NT2/D1 (cell line): ENCODE measurements at places on chromosomes 6 and 20.

- DNase-seq, result no peak
Observed at GRCh38 chr6:89495961-89496535, 63.1 kb downstream of the ANKRD6 start.

GRCh38 chr20:43681468-43681942 lies 14.6 kb downstream of the MYBL2 start:
- no peak for DNase-seq

DNA sequence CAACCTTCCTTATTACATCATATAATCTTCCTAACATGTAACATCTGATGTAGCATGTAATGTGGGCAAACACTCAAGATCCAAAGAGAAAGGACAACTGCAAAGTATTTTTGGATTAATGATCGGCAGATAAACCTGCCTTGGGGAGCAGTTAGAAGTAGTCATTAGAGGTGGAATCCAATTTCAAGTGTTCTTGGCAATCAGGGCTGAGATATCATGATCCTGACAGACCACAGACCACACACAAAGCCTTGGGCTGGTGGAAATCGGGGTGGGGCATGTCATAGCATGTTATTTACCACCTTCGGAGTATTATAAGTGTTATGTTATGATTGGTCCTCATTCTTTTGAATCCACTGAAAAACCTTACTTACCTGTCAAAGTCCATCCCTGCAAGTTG lies 16.3 kb downstream of the NCOA5 start:
- no peak for DNase-seq

- DNase-seq, result no peak
Observed at GRCh38 chr6:73086726-73087125, 138.6 kb downstream of the KHDC1L start.

GRCh38 chr6:52691718-52692117 lies 20.8 kb downstream of the TMEM14A start:
- no peak for DNase-seq

GRCh38 chr6:111943726-111944125 lies 70.5 kb upstream of the FYN start:
- DNase-seq, result no peak

- DNase-seq, result no peak
Observed at GRCh38 chr20:38880952-38881735, 45.1 kb upstream of the FAM83D start.

DNA sequence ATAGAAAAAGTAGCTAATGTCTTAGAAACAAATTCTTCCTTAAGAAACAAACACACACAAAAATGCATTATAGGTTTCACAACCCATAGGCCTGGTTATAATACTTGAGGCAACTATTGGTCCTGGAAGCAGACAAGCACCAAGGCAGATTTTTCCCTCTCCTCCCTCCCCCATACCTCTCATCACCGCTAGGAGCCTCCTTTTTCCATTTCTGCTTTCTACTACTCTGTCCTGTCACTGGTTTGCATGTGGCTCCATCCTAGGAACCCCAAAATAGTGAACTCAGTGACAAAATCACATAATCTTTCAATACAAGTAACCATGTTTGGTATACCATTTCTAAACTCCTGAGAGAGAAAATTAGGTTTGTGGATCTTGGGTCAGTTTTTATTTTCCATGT lies 66.1 kb downstream of the HMGCLL1 start:
- no peak for DNase-seq

GRCh38 chr6:393391-394221 lies 2.1 kb downstream of the IRF4 start:
- no peak for DNase-seq

- no peak for DNase-seq
Observed at GRCh38 chr6:44493593-44493992, 106.1 kb downstream of the CDC5L start.

GRCh38 chr6:166381381-166381732 lies 1.4 kb downstream of the MPC1 start:
- no peak for DNase-seq

DNA sequence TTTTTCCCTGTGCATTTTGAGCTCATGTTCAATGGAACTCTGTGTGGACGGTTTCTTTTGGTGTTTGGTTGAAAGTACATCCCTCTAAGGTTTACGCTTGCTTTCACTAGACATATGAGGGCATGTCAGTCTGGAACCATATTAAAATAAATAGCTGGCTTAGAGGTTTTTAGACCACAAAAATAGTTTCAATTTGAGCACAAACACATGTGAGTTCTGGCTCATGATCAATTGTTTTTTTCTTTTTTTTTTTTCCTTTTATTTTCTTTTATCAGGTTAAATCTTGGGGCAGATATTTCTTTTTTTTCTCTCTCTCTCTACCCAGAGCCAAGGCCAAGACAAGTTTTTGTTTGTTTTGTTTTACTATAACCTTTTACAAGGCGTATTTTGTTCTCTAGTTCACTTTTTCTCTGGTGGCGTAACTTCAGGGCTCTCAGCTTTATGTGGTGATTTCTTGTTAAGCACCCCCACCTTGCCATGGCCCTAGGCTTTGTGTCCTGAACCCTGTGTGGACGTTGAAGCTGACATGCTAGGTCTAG lies 92.9 kb downstream of the SHLD1 start:
- DNase-seq, result no peak

- DNase-seq, result no peak
Observed at GRCh38 chr6:148273962-148274752, 68.5 kb upstream of the SASH1 start.

- no peak for DNase-seq
Observed at GRCh38 chr6:27494987-27495385, 22.1 kb upstream of the ZNF184 start.

DNA sequence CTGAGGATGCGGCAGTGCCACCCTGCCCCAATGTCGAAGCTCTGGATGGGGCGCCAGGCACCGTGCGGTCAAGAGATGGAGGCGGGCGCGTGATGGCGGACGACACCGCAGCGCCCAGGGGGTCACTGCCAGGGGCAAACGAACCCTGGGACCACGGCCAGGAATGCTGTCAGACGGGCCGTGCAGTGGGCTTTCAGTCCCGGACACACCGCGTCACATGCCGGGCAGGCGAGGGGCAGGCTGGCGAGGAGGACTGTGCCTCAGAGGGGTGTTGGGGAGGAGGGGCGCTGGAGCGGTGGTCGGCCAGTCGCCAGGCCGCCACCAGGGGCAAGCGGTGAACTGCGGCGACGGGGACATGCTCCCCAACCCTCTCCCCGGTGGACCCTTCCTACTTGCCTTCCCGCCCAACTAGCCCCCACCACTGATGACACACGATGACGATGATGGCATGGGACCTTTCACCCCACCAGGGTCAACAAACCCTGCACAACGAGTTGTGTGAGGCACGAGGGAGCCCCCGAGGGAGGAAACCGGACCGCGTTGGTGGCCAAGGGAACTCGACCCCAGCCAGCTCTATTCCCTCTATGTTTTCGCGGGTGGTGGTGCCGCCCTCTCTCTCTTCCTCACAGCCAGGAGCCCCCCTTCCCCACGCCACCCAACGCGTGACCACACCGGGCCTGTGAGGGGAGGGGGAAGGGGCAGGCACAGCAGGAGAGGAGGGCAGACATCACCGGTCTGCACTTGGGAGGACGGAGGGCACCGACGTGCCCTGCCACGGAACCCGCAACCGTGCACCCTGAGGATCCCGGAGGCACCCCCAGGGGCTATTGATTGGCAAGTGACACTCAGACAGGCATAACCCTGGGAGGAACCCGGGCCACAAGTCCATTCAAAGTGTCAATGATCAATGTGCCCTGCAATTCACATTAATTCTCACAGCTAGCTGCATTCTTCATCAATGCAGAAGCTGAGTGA lies 1960.9 kb upstream of the DEFB115 start:
- no peak for DNase-seq

DNA sequence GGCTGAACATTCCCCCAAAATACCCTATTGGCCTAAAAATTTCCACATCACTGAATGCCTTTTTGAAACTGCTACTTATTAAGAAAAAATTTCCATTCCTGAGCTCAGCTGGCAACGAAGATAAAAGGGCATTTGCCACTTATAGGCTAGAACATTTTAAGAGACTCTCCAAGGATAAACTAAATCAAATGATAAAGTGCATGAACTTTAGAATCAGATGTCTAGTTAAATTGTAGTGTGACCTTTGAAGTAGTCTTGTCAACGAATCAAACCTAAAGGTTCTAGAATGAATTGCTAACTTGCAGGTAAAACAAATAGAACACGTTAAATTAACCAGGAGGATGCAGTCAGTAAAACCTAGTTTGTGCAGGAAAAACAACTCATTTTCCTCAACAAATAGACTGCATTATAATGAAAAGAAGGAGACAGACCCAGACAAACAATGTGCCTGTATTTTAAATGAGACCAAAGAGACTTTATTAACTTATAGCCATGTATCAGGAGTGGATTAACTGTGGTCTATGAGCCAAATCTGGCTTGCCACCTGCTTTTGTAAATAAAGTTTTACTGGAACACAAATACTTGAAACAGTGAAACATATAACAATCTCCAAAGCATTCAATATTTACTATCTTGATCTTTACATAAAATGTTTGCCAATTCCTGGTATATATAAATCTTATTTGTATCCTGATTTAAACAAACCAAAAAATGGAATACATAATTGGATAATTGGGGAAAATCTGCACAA lies 184.4 kb downstream of the MEI4 start:
- no peak for DNase-seq

- DNase-seq, result peak; percentile 59
Observed at GRCh38 chr6:34132486-34133185, 13.3 kb downstream of the GRM4 start.

GRCh38 chr6:47419621-47420020 lies 58.0 kb upstream of the CD2AP start:
- no peak for DNase-seq

- DNase-seq, result no peak
Observed at GRCh38 chr6:136763716-136764516, 28.4 kb downstream of the MAP3K5 start.

GRCh38 chr6:169141671-169142537 lies 111.7 kb downstream of the THBS2 start:
- DNase-seq, result no peak

- no peak for DNase-seq
Observed at GRCh38 chr6:37033819-37034795, 28.7 kb downstream of the FGD2 start.

DNA sequence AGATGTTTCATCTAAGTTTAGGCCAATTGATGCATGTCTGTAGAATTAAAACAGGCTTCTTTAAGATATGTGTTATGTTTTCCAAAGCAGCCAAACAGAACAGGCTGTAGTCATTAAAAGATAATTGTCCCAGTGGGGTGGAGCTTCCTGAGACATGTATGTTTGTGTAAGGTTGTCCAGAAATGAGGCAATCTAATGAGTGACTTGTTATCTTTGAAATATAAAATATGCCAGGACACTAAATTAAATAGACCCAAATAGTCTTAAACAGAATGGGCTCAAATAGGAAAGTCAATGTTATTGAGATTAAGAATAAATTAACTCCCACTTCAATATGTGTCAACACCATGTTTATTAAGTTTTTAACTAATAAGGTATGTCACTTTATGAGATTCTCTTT lies 204.7 kb upstream of the RNF217 start:
- no peak for DNase-seq

DNA sequence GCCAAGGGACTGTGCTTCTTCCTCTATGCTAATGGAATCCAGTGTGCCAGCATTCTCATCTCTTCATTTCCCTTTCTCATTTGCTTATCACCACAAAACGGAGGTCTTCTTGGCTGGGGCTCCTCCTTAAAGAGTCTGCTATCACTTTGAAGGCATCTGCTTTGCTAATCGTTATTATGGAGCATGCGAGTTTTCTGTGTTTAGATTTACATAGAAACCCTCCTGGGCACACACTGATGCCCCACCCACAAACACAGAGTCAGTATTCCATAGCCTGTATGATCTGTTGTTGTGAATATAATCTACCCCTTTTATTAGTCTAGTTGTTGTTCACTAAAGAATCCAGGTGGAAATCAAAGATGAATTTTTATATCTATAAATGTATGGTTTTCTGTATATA lies 83.4 kb upstream of the XRN2 start:
- no peak for DNase-seq

DNA sequence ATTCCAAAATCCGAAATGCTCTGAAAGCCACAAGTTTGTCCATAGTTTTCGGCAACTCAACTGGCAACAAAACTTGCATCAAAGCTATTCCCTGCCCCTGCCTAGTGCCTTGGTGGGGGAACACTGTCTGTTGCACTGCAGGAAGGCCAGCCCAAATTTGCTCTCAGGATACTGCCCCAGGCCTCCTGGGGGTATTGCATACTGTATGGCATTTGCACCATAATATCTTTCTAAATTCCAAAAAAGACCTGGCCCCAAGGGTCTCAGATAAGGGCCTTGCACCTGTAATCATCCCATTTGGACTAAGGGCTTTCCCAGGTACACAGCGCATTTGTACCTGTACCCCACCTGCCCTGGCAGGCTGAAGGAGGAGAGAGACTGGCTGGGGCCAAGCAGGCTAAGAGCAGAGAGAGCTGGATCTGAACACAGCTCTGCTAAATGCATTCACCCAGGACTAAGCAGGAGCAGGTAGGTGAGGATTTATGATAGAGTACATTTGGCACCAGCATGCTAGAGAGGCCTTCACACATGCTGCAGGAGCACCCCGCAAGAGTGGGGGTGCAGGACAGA lies 4.0 kb upstream of the GRM4 start:
- DNase-seq, result no peak

- peak; percentile 16 for DNase-seq
Observed at GRCh38 chr6:153511896-153512496, 380.9 kb upstream of the RGS17 start.

DNA sequence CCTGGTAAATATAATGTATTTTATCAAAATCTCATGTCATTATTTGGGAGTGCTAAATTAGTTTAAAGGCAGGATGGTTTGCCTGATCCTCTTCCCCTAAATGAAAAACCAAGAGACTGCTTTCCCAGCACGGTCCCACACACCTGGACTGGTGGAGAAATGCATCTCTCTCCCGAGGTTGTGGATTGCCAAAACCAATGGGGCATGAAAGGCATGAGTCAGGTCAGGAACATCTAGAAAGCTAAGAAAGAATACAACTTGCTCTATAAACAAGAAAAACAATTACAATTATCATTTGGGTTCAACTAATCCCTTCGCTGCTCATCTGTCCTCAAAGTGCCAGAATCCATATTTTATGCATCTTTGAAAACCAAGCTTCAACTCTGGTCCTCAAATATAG lies 308.3 kb upstream of the IRAK1BP1 start:
- DNase-seq, result no peak

- no peak for DNase-seq
Observed at GRCh38 chr20:8330319-8330784, 198.3 kb downstream of the PLCB1 start.

DNA sequence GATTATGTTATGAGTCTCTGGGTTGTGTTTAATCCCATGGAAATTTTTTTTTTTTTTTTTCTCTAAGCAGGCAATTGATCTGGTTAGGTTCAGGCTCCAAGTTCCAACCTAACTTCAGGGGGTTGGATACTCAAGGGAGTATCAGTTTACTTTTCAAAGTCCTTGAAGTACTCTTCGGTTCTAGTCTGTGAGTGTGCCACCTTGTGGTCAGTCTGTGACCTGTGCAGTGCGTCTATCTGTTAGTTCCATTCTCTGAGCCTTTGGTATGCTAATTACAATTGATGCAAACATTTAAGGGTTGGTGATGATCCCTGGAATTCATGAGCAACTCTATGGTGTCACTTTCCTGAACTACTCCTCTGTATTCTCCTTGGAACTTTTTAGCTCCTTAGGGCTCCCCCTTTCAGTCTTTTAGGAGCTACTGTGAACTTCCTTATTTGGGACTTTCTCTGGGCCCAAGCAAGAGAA lies 342.0 kb downstream of the SOX4 start:
- DNase-seq, result peak; percentile 44

- DNase-seq, result no peak
Observed at GRCh38 chr6:79076160-79076559, 1.9 kb downstream of the PHIP start.

GRCh38 chr6:43075670-43076463 lies at the start of gene PTK7:
Gene PTK7 (plus strand): TSS chr6:43076314. CDS start chr6:43076489, 175 bp downstream.
- peak; percentile 69 for DNase-seq

GRCh38 chr6:34182751-34183531 lies 37.1 kb upstream of the GRM4 start:
- no peak for DNase-seq
